ENCODE measurements at places on chromosomes 4 and X.

DNA sequence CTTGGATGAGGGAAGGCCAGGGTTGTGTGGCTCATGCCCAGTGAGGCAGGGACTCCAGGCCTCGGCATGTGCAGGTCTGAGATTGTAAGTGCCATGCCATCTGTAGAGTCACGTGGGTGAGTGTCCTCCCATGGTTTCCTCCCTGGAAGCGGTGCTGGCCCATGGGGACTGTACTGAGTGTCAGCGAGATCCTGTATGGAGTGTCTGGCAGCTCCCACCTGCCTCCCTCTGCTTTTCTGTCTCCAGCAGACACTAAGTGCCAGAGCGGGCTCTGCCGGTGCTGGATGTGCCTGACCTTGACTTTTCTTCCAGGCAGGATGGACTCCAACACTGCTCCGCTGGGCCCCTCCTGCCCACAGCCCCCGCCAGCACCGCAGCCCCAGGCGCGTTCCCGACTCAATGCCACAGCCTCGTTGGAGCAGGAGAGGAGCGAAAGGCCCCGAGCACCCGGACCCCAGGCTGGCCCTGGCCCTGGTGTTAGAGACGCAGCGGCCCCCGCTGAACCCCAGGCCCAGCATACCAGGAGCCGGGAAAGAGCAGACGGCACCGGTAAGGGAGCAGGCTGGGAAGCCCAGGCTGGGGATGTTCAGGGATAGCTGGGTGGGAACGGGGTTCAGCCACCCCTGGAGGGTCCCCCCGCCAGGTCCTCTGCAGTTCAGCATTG, 7.6 kb downstream of the WFS1 start:
- no peak for DNase-seq

- DNase-seq, result no peak
These were observed 1.2 kb downstream of the GEMIN8 start for GRCh38 chrX:14028473-14028872.

GRCh38 chr4:14237911-14238310, 610.4 kb upstream of the BOD1L1 start:
- DNase-seq, result no peak

DNA sequence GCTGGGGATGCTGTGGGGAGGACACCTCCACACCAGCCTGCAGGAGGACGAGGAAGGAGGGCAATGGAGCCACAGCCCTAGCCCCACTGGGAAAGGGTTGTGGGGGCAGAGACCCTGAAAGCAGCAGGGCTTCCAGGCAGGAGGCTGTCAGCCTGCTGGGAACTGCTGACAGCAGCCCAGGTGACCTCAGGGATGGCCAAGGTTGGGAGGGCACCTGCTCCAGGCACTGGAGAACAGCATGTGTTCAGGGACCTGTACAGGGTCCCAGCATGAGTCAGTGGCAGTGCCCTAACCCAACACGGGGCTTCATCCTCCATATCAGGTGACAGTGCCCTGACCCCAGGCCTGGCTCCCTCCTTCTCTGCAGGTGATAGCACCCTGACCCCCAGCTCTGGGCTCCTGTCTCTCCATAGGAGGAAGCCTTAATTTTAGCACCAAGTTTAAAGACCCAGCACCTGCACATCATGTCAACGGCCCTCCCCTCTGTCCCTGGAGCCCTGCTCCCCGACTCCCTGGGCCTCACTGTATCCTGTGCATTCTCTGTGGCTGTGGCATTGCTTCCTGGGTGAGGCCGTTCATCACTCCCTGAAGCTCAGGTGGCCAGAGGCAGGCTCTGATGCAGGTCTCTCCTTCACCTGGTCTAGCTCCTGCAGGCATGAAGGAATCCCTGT, 66.3 kb downstream of the CRMP1 start:
- DNase-seq, result no peak

DNA sequence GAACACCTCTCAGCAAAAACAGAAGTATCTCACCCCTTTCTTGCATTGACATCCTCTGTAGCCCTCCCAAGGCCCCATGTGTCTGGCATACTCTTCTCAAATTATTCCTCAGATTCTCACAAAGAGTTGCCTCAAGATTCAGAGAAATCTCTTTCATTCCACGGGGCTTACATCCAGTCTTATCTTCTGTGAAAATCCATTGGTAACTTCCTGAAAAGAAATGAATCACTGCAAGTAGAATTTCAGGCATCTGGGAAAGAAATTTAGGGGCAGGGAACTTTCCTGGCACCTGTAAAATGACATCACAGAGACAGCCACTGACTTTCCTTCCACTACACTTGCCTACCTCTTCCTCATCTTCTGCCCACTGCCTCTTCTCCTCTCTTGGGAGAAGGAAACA, 182.5 kb upstream of the ARHGEF9 start:
- no peak for DNase-seq

DNA sequence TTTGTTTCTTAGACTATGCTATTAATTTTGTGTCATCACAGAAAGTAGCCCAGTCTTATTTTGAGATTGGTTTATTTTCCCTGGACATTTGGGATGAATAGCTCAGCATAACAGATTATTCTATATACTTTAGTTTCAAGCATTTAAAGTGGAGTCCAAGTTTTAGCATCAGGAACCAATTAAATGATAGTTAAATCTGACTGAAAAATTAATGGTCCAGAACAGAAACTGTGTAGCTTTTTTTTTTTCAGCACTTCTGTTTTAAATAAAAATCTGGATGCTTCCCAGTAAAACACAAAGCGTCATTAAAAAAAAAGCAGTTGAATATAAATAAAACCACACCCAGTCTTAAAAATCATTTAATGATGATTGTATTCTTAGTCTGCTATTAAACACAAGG, 59.4 kb upstream of the PITX2 start:
- DNase-seq, result no peak

GRCh38 chrX:75291611-75292010, 17.7 kb downstream of the UPRT start:
- DNase-seq, result no peak

DNA sequence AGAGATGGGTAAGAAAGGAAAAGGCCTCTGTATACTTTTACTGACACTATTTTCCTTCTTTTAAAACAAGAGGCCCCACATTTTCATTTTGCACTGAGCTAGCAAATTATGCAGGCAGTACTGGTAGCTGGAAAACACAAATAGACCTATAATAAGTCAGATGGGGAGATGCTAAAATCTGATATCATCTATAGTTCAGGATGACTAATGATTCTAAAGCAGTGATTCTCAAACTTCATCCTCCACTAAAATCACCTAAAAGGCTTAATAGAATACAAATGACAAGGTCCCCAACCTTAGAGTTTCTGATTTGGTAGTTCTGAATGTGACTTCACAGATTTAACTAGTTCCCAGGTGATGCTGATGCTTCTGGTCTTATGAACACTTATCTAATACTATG, 247.3 kb upstream of the DIPK2B start:
- DNase-seq, result no peak

GRCh38 chr4:48909697-48910096, 3.1 kb upstream of the OCIAD2 start:
- peak; percentile 4 for DNase-seq

DNA sequence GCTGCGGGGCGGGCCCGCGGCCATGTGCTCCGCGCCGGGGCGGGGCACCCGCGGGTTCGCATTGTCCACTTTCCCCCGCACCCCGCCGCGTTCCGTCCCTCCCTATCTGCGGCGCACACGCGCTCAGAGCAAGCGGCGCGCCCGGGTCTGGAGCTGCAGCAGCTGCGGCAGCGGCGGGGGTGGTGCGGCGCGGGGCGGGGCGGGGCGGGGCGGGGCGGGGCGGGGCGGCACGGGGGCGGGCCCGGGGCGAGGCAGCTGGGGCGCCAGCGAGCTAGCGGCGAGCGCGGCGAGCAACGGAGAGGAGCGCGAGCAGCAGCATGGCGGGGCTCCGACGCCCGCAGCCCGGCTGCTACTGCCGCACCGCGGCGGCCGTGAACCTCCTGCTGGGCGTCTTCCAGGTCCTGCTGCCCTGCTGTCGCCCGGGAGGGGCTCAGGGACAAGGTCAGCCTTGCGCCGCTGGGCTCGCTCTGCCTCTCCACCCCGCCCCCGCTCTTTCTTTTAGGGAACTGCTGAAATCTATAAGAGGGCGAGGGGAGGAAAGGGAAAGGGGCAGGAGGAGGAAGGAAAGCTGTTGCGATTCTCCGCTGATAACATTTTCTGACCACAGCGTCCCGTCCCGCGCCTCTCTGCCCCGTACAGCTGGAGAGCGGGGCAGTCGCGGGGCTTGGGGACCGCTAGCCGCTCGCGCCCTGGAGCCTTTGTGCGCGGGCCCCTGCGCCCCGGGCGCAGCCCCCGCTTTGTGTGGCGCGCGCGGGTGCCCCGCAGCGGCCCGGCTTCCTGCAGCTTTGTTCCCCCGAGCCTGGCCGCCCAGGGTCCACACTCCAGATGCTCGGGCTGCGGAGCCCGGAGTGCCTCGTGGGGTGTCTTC, at the start of gene TMEM131L:
TSS of gene TMEM131L (plus strand) at position 280 of the 868 bp plus-strand sequence. CDS start at position 318, 38 bp downstream.
- peak; percentile 67 for DNase-seq

DNA sequence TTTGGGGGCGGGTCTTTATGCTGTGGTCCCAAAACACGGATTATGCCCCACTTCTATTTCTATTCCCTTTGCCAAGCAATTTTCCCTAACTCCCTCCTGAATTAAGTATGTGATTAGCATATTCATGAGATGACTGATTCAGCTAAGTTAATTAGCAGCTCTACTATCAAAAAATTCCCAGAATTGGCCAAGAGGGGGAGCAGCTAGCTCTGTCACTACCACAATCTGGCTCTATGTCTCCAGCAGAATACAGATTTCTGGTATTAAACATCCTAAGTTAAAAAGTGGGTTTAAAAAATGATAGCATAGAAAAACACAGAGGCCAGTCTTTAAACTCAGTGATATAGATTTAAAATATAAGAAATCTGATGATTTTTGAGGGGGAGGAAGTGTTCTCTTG, 80.3 kb downstream of the GPC4 start:
- peak; percentile 5 for DNase-seq

- DNase-seq, result no peak
These were observed 239.1 kb downstream of the CAMK2D start for GRCh38 chr4:113522433-113522832.

DNA sequence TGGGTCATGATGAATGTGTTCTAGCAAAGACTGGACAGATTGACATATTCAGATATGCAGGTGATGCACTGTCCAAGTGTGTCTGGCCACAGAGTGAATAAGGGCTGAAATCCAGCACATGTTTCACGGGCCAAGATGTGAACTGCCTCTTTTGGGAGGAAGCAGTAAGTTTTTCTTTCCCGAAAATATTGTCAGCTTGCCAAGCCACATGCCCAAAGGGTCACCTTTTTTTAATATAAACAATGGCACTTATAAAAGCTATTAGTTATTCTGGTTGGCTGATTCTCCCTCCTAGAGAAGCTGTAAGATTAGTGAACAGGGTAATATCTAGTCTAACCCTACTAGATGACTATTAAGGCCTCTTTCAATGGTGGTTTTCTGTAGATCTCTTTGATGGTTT, 1.5 kb upstream of the EDNRA start:
- no peak for DNase-seq

DNA sequence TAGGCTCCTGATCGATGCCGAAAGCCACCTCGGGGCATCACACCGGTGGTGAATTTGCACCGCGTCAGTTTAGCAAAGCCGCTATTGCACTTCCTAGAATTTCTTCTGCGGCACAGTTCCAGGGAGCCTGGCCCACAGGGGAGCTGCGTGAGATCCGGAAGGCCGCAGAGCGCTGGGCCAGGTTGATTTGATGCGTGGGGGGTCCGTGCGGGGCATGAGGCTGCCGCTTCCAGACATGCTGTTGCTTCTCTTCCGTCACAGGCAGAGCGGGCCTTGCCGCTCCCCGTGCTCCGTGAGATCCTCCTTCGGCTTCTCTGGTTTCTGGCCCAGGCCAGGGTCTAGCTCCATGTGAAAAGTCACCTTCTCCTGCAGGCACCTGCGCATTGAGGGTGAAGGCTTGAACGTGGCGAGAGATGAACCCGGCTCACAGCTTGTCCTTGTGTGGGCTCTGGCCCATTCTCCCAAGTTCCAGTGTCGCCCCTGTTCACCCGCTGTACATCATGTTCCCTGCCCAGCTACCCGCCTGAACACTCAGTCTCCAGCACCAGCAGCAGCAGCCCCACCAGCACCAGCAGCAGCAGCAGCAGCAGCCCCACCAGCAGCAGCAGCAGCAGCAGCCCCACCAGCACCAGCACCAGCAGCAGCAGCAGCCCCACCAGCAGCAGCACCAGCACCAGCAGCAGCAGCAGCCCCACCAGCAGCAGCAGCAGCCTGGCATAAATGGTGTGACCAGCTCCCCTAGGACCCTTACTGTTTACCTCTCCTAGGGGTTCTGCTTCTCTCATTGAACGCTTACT, 131.2 kb downstream of the TRIML1 start:
- no peak for DNase-seq

DNA sequence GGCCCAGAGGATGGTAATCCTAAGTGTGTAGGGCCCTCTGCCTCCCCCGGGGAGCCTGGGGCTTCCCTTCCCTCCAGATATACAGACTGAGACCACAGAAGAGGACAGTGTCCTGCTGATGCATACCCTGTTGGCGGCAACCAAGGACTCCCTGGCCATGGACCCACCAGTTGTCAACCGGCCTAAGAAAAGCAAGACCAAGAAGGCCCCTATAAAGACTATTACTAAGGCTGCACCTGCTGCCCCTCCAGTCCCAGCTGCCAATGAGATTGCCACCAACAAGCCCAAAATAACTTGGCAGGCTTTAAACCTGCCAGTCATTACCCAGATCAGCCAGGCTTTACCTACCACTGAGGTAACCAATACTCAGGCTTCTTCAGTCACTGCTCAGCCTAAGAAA, 1.9 kb downstream of the TRO start:
- no peak for DNase-seq

GRCh38 chr4:146235654-146236177, 21.4 kb downstream of the REELD1 start:
- DNase-seq, result no peak

- no peak for DNase-seq
These were observed 3.7 kb downstream of the SMS start for GRCh38 chrX:21944136-21944615.

GRCh38 chr4:98716796-98717195, 58.4 kb upstream of the TSPAN5 start:
- no peak for DNase-seq

DNA sequence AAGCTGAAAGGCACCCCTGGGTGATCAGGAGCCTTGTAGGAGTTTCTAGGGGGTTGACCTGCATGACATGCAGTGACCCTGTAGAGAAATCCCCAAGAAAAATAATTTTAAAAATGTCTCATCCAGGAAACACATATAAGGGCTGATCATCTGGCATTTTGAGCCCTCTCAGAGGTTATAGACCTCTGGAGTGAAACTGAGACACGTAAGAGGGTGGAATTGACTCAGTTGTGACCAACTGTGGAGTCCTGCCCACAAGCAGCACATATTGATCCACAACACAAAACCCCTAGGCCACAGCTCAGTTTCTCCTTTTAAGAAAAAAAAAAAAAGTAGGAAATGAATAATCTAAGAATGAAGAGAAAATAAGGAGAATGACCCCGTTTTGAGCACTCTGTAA, 32.5 kb upstream of the MTMR8 start:
- DNase-seq, result no peak
